GM03348 (cell line): ENCODE measurements at places on chromosomes 2 and 18.

DNA sequence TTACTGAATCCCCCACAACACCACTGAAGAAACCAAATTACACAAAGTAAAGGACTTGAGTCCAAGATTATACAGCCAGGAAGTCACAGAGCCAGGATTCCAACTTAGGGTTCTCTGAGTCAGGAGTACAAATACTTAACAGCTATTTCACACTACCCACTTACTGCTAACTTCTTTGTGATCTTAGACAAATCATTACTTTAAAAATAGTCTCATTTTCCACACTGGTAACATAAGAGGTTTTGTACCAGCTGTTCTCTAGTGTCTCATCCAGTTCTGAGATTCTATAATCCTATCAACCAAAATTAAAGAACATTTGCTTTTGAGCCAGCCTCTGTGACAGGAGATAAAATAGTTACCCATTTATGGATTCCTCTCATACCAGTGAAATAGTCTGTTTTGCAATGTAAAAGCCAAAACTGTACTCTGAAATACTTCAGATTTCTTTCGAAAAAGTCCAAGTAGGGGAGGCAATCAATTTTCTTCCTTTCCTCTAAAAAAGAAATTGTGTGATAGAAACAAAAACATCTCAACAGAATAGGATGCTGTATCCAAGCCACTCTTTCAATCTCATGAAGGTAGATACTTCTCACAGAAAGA, 157.6 kb downstream of the LRATD1 start:
- peak; percentile 64 for DNase-seq

- DNase-seq = no peak
Measured at GRCh38 chr2:231163414-231164095, 34.9 kb upstream of the ARMC9 start.

DNA sequence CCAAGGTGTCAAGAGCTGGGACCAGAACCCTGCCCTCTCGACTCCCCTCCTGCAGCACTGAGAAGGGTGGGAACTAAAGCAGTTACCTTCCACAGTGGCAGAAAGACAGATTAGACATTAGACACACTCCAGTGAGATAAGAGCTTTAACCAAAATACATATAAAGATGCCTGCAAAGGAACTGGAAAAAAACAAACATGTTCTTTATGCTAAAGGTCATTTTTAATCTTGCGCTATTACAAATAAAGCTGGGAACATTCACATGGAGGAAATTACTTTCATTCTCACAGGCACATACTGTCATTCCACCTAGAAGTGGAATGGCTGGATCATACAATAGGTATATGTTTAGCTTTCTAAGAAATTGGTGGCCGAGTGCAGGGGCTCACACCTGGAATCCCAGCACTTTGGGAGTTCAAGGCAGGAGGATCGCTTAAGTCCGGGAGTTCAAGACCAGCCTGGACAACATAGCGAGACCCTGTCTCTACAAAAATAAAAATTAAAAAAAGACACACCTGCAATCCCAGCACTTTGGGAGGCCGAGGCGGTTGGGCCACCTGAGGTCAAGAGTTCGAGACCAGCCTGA, 41.9 kb downstream of the C2orf76 start:
- no peak for DNase-seq

DNA sequence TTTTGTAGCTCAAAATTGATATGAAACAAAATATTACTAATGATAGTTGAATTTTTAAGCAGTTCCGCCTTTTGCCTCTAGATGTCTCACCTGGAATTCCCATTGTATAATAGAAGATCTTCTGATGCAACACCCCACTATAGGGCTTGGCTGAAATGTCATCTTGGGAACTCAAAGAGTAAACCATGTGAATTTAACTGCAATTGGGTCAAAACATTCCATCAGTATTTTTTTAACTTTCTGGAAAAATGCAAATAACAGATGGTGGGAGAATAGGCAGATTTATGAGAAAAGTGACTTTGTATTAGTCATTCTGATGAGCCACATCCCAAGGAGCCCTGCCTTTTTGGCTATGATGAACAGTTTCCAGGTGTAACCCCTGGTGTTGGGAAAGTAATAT, 489.9 kb downstream of the NYAP2 start:
- DNase-seq = peak; percentile 74

GRCh38 chr2:76506538-76506937, 795.8 kb upstream of the GCFC2 start:
- DNase-seq = no peak

- DNase-seq = no peak
Measured at GRCh38 chr2:217915706-217916105, 87.1 kb downstream of the TNS1 start.

GRCh38 chr2:5528706-5529105, 163.5 kb upstream of the SOX11 start:
- no peak for DNase-seq

- peak; percentile 89 for DNase-seq
Measured at GRCh38 chr2:54570925-54571694, 115.0 kb downstream of the SPTBN1 start.

GRCh38 chr18:75507636-75508035, 80.1 kb upstream of the SMIM21 start:
- no peak for DNase-seq

DNA sequence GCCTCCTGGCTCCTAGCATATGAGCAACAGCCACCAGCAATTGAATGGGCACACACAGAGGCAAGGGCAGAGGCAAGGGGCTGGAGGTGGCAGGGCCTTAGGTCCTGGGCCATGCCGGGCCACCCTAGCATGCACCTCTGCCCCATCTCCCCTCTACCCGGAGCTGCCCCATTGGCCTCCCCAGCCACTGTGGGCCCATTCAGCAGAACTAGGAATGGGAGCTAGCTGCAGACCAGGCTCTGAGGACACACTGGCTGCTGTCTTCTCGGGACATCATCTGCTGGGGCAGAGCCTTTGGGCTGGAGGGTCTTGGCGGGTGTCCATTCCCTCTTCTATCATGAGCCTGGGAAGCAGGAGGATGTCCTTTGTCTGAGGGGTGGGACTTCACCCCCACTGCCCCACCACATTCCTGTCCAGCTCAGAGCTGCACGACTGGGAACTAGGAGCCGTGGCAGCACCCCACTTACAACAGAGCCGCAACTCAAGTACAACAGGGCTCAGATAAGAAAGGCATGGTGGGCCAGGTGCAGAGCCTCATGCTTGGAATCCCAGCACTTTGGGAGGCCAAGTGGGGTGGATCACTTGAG, 800 bp downstream of the VIL1 start:
- no peak for DNase-seq

DNA sequence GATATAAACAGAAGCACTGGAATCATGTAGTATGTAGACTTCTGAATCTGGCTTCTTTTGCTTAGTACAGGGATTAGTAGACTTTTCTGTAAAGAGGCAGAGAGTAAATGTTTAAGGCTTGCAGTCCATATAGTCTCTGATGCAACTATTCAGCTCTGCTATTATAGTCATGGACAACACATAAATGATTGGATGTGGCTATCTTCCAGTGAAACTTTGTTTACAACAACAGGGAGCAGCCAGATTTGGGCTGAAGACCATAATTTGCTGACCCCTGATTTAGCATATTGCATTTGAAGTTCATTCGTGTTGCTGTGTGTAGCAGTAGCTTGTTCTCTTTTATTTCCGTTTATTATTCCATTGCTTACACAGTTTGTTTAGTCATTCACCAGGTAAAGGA, 55.0 kb downstream of the GPD2 start:
- DNase-seq = no peak

DNA sequence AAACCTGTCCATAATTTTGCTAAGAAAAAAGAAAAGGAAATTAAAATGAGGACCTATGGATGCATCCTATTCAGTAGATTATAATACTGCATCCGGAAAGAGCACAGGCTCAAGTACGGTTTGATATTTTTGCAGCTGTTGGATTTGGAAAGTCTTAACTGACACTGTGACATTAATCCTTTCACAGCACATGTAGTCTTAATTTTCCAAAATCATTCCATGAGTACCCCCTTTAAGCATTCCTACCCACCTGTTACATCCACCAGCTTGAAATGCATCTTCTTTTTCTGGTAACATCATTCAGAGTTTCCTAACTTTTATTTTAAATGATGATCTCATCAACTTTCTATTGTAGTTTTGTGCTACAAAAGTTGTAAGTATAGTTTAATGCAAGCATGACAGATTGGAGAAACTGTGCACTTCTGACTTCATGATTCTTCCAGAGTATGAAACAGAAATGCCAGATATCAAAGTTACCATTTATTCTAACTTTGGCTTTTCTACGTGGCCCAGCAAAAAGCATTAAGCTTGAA, 113.5 kb downstream of the ESCO1 start:
- DNase-seq = no peak

- no peak for DNase-seq
Measured at GRCh38 chr2:27640722-27641245, 11.9 kb downstream of the GPN1 start.

GRCh38 chr2:83055376-83056010, 1403.6 kb downstream of the SUCLG1 start:
- DNase-seq = peak; percentile 84

- DNase-seq = peak; percentile 71
Measured at GRCh38 chr18:70289351-70290312, 787 bp downstream of the SOCS6 start.

DNA sequence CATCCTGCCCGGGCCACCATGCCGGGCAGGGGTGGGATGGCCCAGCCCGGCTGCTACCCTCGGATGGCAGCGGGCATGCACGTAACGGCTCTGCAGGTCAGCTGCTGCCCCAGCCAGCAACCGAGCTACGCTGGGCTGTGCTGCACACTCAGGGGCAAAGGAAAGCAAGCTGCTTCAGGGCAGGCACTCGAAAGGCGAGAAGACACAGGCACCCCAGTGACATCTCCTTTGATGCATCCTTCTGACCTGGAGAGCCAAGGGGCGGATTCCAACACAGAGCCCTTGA, 8.8 kb downstream of the HDAC4 start:
- DNase-seq = no peak

DNA sequence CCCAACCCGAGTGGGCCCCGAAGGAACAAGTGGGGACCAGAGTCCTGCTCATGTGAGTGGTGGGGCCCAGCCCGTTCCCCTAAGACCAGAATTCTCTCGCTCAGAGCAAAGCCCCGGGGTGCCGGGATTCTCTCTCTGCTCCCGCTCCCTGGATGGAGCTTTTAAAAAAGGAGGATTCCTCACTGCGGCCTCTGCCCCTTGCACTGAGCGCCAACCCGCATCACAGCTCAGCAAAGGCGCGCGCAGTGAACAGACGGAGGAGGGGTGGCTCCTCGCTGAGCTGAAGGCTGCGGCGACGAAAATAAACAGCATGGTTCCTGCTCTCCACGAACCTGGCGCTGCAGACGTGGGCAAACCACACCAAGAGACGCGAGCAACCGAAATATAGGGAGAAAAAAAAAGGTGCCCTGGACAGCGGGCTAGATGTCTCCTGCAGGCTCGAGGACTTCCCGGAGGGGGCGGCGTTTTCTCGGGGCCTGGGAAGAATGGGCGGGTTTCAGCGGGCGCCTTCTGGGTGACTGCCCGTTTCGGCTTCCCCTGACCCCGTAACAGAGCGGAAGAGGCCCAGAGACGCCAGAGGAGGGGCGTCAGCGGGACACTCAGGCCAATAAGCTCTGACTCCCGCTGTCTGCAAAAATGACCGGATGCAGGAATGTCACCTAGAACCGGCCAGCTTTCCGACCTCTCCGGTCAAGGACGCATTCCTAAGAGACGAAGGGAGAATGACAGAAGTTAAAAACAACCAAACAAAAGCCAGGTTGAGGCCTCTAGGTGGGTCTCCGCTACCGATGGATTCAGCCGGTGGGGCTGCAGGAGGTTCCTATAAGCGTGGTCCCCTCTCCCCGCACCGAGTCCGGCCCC, 819 bp upstream of the KLF11 start:
- DNase-seq = peak; percentile 74

GRCh38 chr18:57543560-57543959, 42.9 kb downstream of the FECH start:
- DNase-seq = no peak

- DNase-seq = peak; percentile 96
Measured at GRCh38 chr2:240921311-240921994, 15.3 kb downstream of the CROCC2 start.

DNA sequence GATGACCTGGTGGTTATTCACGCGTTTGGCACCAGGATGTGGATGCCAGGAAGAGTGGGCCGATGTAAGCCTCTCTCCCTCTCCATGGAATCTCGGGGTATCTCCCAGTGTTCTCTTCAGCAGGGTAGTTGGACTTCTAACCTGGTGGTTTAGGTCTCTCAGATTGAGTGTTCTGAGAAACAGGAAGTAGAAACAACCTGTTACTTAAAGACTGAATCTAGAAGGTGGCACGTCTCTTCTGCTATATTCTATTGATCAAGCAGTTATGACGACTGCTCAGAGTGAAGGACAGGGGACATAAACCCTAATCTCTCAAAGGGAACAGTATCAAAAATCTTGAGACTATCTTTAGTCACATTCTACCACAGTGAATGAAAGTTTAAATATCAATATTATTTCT, 918.7 kb upstream of the PIK3C3 start:
- DNase-seq = no peak

DNA sequence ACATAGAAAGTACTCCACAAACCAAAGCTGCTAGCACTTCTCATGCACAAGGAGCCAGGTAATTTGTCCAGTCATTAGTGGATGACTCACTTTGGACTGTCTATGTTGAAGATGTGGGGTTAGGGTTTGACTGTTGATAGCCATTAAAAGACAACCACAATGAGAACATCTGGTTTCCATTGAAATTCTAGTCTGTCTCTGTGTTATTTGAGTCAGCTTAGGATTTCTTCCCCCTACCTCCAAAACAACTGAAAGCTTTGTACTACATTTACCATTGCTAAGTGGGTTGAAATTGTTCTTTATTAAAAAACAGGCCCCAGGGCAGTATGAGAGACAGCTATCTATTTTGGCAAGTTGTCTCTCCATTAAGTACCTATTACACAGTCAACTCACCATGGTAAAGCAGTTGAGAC, 50.2 kb upstream of the ANKRD44 start:
- peak; percentile 74 for DNase-seq

- DNase-seq = no peak
Measured at GRCh38 chr2:118721817-118722551, 125.5 kb downstream of the EN1 start.

DNA sequence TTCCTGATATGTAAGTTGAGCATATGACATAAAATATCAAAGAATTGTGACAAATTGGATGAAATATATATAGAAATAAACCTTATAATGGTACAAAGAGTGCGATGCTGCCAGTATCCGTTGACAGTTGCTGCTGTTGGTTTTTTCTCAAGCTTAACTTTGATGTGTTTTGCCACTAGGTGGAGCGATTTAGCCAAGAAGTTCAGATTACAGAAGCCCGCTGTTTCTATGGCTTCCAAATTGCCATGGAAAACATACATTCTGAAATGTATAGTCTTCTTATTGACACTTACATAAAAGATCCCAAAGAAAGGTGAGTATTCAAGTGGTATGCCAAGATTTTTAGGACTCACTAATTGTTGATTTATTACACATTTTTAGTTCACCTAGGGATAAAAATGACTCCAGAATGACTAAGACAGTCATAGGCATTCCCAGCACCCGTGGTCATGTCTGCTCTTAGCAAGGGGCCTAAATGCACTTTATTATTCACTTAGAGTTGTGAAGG, 2.1 kb downstream of the RRM2 start:
- DNase-seq = peak; percentile 55

GRCh38 chr2:157327200-157327599, 1.6 kb upstream of the ERMN start:
- DNase-seq = no peak

GRCh38 chr2:206341396-206341795, 66.9 kb downstream of the ZDBF2 start:
- no peak for DNase-seq

- DNase-seq = no peak
Measured at GRCh38 chr2:68548396-68548795, 81.0 kb downstream of the APLF start.

- DNase-seq = peak; percentile 81
Measured at GRCh38 chr2:186422226-186422625, 63.8 kb upstream of the ZC3H15 start.

- DNase-seq = no peak
Measured at GRCh38 chr2:163719331-163719730, 16.5 kb downstream of the FIGN start.
